KBM-7 (cell line): ENCODE measurements at places on chromosomes 13 and 19.

GRCh38 chr13:58994777-58995176 is 1169.0 kb downstream of the DIAPH3 start:
- no peak for DNase-seq

DNA sequence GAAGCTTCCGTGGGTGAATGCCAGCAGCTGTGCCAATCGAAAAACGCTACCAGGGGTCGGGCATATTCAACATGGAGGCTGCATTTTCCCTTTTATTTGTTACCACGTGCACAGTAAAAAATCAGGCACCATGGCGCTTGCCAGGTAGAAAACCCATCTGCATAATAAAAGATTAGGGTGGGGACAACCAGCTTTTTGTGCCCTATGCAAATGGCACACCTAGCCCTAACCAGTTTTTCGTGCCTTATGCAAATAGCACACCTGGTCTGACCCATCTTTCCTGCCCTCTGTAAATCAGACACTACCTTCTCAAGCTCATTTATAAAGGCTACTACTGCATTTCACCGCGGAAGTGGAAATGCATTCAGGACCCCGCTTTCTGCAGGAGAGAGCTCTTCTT is 62.1 kb upstream of the FREM2 start:
- DNase-seq: no peak

DNA sequence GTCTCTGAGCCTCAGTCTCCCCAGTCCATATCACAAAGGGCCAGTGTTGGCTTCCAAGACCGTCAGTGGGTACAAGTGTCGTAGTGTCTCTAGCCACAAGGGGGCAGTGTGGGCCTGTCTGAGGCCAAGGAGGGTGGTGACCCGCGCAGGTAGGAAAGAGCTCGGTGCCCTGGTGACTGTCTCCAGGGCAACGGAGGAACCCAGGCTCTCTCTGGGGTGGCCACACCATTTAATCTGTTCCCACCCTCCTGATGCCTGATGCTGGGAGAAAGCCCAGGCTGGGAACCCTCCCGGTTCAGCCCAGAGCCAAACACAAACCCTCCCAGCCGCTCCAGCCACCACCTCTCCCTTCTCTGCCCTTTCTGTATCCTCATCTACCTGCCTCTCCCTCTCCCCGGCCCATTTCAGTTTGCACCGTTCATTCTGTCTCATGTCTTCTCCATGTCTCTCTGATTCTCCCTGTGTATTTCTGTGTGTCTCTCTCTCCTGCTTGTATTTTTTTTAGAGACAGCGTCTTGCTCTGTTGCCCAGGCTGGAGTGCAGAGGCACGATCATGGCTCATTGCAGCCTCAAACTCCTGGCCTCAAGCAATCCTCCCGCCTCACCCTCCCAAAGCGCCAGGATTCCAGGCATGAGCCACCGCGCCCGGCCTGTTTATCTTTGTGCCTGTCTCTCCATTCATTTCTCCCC is 17.5 kb upstream of the MEIS3 start:
- DNase-seq: peak; percentile 73

- no peak for DNase-seq
These were observed 3.3 kb downstream of the PPP5C start for GRCh38 chr19:46350029-46350757.

- DNase-seq: no peak
These were observed 33.6 kb downstream of the SBNO2 start for GRCh38 chr19:1140272-1141027.

GRCh38 chr19:46579361-46579879 is 21.7 kb upstream of the CALM3 start:
- DNase-seq: peak; percentile 36

- no peak for DNase-seq
These were observed 21.3 kb downstream of the RNF6 start for GRCh38 chr13:26200811-26201210.

DNA sequence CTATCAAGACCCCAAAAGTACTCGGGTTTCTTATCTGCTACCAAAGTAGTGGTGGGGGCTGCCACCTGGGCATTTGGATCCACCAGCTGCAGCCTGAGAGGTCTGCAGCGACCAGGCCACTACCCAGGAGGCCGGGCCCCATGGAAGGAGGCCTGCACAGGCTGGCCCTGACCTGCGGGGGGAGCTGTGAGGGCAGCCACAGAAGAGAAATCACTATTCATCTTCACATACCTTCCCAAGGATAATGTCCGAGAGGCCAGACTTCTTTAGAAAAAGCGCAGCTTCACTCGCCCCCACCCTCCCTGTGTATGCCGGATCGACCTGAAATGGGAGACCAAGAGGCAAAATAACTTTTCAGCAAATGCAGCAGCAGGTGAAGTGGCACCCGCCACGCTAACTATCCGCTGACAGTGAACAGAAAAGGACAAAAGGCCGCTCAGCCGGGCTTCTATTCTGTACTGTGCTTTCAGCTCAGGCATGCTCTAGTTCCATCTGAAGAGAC is 30.1 kb downstream of the EPS15L1 start:
- peak; percentile 57 for DNase-seq

DNA sequence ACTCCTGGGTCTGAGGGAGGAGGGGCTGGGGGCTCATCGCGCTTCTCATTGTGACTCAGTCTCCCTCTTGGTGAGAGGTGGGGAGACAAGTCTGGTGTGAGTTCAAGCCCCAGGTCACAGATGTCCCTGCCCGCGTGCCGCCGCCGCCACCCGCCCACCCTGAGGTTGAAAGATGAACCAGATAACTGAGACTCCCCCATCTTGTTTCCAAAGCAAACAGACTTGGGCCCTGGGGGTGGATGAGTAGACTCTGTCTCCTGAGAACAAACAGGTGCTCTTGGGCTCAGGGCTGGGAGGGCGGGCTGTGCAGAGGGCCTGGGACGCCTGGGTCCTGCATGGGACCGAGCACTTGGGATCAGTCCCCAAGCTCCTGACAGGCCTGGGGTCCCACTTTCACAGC is 567 bp downstream of the SBK2 start:
- no peak for DNase-seq

DNA sequence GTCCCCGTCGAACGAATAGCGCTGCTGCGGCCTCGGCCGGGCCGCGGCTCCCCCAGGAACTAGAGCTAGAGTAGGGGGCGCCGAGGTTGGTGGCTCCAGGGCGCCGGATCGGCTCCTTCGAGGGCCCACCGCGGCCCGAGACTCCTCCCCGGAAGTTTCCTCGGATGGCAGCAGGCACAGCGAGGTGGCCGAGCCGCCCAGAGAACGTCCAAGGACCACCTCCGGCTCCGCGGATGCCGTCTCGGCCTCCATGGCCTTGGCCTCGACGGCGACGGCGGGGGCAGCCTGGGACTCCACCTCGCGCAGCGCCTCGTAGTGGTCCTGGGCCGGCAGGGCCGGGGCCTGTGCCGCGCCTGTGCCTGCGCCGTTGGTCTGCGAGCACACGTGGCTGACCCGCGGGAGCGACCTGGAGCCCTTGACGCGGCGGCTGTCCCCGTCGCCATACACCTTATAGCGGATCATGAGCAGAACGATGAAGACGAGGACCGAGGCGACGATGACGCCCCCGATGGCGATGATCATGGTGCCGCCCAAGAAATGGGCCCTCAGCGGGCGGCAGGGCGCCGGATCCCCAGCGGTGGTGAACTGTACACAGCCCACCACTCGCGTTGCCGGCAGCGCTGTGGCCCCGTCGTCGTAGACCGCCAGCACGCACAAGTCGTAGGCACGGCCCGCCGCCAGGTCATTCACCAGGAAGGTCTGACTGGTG is 11.8 kb downstream of the IFNL1 start:
- no peak for DNase-seq

DNA sequence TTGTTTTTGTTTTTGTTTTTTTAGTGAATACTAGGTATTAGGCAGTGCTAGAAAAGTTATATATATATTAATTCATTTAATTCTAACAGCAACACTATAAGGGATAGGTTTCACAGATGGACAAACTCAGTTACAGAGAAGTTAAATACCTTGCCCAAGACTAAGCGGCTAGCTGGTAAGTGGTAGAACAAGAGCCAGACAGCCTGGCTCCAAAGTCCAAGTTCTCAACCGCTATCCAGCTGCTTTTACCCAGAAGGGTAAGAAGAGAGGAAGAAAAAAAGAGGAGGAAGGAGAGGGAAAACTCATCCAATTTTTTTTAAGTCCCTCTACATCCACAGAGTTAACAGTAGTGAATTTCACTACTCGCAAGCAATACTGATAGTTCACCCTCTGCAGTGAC is 217.0 kb downstream of the SPRY2 start:
- DNase-seq: no peak

GRCh38 chr19:28640506-28640905 is 572.4 kb downstream of the UQCRFS1 start:
- no peak for DNase-seq

DNA sequence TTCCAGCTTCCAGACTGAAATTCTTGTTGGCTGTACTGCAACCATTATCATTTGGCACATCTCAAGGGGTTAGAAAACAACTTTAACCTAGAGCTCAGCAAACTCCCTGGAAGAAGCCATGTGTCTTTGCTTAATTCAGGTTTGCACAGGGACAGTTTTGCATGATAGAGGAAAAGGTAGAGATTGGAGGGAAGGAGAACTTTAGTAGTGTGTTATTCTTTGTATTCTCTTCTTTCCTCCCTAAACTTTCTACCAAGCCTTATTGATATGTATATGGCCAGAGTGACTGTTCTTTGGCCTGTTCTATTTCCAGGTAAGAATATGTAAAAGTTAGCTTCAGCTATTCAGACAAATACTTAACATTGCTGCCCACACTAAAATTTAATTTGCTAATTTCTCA is 53.1 kb downstream of the UGGT2 start:
- no peak for DNase-seq

DNA sequence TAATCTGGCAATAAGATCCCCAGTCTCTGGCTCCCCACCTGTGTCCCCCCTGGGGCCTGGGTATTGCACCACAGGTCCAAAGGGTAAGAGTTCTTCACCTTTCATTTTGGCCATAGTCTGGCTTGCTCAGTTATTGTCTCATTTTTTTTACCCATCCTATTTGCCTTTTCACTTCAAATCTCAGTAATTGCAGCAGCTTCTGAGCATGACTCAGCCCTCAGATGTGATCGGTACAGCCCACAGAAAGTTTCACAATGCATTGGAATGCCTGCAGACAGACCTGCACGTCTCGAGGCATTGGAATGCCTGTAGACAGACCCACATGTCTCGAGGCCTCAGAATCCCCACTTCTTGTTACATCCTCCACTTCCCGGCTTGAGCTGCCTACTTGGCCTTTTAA is 173.6 kb downstream of the NUFIP1 start:
- no peak for DNase-seq

DNA sequence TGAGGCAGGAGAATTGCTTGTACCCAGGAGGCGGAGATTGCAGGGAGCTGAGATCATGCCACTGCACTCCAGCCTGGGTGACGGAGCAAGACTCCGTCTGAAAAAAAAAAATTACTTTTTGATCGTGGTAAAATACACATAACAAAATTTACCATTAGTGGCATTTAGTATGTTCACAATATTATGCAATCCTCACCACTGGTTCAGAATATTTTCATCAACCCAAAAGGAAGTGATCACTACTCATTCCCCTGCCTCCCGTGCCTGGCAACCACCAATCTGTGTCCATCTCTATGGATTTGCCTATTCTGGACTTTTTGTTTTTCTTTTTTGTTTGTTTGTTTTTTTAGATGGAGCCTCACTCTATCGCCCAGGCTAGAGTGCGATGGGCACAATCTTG is 1.2 kb upstream of the PALM3 start:
- DNase-seq: no peak

DNA sequence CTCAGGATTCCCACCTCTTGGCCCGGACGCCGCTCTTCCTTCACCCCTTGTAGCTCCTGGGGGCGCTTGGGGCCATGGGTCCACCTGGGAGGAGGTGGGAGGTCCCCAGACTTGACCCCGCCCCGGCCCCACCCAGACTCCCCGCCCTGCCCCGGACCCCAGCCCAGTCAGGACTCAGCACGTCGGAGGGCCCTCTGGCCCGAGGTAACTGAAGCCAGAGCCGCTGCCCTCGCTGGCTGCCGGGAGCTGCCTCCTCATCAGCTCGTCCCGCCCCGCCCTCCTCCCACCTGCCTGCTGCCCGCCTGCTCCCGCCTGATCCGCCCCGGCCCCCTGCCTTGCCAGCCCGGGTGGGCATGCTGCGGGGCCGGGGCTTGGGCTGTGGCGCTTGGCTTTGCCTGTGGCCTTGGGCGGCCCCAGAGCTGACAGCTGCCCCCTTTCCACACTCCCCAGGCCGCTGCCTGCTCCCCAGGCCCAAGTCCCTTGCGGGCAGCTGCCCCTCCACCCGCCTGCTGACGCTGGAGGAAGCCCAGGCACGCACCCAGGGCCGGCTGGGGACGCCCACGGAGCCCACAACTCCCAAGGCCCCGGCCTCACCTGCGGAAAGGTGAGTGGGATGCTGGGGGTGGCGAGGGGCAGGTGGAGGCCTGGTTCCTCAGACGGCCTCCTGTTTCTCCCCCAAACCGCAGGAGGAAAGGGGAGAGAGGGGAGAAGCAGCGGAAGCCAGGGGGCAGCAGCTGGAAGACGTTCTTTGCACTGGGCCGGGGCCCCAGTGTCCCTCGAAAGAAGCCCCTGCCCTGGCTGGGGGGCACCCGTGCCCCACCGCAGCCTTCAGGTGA is 9.4 kb downstream of the ARHGAP33 start:
- no peak for DNase-seq

DNA sequence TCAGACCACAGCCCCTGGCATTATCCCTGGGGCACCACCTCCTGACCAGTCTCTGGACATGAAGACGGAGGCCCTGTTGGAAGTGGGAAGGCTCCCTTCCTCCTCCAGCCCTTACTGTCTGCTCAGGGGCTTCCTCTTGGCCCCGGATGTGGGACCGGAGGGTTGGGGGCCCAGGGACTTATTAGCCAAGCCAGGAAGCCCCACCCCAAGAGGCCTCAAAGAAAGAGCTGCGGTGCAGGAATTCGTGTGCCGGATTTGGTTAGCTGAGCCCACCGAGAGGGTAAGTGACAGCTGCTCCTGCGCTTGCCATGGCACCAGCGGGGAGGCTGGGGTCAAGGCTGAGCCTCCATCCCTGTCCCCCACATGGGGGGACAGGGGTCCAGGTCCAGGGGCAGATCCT is at the start of gene RETN:
Gene RETN (plus strand): TSS at position 208 of the 400 bp plus-strand sequence. CDS start 278 bp downstream, outside the sequence.
- DNase-seq: no peak

DNA sequence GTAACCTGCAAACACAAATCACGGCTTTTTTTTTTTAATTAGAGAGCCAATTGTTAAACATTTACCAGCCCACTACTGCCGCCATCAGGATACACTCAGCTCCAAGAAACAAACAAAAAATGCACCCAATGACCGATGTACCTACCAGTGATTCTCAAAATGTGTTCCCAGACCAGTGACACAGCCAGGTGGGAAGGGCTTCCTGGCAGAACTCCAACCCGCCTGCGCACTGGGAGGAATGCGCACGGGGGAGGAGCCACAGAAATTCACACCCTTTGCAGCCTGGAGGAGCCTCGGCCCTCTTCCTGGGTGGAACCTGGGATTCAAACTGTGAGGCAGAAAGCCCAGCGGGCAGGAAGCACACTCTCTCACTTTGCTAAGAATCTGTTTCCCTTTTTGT is 255.9 kb downstream of the TBC1D4 start:
- no peak for DNase-seq

- no peak for DNase-seq
These were observed 45.2 kb downstream of the COMP start for GRCh38 chr19:18745931-18746330.
